ENCODE measurements at places on chromosomes 5 and 9. TPM values are rescaled to one million over a fixed set of nuclear protein-coding genes. Genes with fewer than 3 reads are reported as not detected.

TCF7 gene
- polyA plus RNA-seq = 13.3 TPM

ZNF367 gene
- 0.54 TPM for polyA plus RNA-seq

PTPN3 gene
- polyA plus RNA-seq = 15.3 TPM

MORN5 gene
- not detected for polyA plus RNA-seq

CDH9 gene
- polyA plus RNA-seq = not detected
